Right lobe of liver (tissue), 6 donors: ENCODE measurements at places on chromosomes 6 and 20. TPM values are rescaled to one million over a fixed set of nuclear protein-coding genes. Genes with fewer than 3 reads are reported as not detected.

DNA sequence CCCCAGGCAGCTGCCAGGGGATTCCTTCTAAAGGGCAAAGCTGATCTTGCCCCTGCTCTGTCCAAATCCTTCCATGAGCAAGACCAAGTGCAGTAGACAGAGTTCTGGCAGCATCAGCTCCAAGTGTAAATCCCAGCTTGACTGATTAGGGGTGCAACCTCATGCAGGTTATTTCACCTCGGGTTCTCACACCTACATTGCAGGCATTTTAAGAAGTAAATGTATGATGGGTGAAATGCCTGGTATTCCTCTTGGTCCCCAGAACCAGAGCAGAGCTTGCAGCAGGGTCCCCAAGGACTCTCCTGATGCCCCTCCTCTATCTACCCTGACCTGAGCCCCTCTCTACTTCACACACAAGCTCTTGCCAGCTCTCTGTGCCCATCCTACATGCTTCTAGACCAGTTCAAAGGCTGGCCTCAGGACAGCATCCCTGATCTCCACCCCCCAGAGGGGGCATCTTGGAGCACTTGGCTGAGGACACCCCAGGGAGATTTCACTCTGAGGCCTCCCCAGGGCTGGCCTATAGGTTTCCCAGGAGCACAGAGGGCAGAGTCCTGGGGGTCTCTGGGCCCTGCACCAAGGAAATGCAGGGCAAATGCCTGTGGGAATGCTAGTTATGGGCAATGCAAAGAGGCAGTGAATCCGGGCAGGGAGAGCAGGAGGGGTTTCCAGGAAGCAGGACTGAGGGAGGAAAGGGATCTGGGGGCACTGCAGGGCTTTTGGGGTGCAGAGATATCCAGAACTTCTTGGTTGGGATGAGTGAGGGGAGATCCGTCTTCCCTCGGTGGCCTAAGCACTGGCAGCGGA, 1.0 kb downstream of the LZTS3 start:
- no peaks in the 10 kb centered on the region for H3K4me1 ChIP-seq
- no peak overlapping the region for H3K27ac ChIP-seq
- no peaks in the 10 kb centered on the region for H3K27me3 ChIP-seq
- H3K4me3 ChIP-seq: peak overlapping the region; percentile 93

DNA sequence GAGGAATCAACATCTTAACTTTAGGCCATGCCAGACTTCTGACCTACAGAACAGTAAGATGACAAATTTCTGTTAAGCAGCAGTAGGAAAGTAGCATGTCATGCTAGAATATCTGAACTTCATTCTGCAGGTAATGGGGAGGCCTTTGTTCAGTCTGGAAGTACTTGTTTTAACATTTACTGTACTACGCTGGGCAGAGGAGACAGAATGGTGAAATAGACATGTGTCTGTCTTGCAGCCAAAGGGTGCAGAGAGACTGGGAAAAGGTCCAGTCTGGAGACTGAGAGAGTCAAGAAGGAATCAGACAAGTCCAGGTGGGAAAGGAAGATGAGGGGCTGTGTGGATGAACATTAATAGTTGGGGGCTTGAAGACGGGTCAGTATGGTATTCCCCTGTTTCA, 17.5 kb upstream of the ZBTB2 start:
- no peaks in the 10 kb centered on the region for H3K4me1 ChIP-seq
- H3K4me3 ChIP-seq: no peak overlapping the region
- peaks cover 15% of the 10 kb centered on the region for H3K36me3 ChIP-seq
- no peak for DNase-seq
- no peak overlapping the region for H3K27ac ChIP-seq
- H3K27me3 ChIP-seq: no peaks in the 10 kb centered on the region

DNA sequence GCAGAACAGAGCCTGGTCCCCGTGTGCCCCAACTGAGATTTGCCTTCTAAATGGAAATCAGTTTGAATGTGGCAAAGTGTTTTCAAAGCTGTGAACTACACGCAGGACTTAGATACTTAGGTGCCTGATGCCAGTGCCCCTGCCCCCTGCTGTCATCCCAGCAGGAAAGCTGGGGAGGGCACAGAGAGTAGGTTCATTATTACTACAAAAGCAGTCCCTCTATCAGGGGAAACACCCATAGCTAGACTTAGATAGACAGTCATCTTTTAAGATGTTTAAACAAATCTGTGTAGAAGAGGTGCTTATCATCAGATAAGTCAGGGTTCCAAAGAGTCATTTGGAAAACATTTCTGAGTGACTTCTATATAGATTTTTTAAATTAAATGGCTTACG, 155.0 kb upstream of the SNX9 start:
- no peak for DNase-seq
- no peaks in the 10 kb centered on the region for H3K4me1 ChIP-seq
- no peaks in the 10 kb centered on the region for H3K27me3 ChIP-seq
- H3K4me3 ChIP-seq: no peak overlapping the region

DNA sequence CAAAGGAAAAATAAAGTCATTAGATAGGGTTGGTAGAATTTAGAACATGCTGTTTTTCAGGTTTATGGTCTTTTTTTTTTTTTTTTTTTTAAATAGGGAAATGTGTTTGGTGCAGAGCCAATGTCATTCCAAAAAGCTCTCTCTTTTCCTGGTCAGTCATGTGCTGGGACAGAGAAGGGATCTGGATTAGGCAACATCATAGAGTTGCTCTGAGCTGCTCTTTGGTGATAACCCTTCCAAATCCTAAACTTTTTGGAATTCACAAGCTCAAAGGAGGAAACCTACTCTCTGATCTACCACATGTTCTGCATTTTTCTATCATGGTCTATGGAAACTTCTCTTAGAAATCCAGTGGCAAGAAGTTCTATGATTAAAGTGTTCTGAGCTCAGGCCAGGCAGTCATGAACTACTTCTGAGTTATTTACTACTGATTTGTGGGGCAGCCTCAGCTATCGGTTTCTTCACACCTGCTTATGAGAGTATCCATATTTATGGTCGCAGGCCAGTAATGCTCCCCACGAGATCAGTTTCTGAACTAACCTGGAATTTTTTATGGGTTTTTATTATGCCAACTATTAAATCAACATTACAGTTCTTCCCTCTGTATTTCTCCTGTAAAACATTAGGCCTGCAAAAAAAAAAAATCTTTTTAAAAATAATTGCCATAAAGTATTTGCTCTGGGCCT, 4.8 kb downstream of the EDN1 start:
- no peak for DNase-seq
- no peaks in the 10 kb centered on the region for H3K4me1 ChIP-seq
- no peaks in the 10 kb centered on the region for H3K36me3 ChIP-seq
- no peaks in the 10 kb centered on the region for H3K27me3 ChIP-seq

GRCh38 chr6:101429270-101429669, 35.8 kb downstream of the GRIK2 start:
- no peaks in the 10 kb centered on the region for H3K27me3 ChIP-seq
- no peaks in the 10 kb centered on the region for H3K36me3 ChIP-seq
- DNase-seq: no peak
- H3K4me3 ChIP-seq: no peak overlapping the region
- no peak overlapping the region for H3K27ac ChIP-seq

DNA sequence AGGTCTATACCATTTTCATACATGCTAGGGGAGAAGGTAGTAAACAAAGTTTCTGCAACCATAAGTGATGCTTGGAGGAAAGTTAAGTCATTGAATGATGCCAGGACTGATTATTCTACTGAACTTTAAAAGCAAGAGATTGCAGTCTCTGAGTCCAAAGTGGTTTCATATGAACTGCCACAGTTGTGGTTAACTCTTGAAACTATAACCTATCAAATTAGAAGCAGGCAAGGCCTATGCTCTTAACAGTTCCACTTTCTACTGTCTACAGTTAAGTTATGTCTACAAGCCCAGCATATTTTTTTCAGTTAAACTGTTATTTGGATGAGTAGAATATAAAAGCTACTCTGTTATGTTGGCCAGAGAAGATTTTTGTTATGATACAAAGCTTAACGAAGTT, 326.5 kb upstream of the RUNX2 start:
- H3K36me3 ChIP-seq: no peaks in the 10 kb centered on the region
- H3K4me1 ChIP-seq: no peaks in the 10 kb centered on the region
- H3K27ac ChIP-seq: no peak overlapping the region
- no peak for DNase-seq

DNA sequence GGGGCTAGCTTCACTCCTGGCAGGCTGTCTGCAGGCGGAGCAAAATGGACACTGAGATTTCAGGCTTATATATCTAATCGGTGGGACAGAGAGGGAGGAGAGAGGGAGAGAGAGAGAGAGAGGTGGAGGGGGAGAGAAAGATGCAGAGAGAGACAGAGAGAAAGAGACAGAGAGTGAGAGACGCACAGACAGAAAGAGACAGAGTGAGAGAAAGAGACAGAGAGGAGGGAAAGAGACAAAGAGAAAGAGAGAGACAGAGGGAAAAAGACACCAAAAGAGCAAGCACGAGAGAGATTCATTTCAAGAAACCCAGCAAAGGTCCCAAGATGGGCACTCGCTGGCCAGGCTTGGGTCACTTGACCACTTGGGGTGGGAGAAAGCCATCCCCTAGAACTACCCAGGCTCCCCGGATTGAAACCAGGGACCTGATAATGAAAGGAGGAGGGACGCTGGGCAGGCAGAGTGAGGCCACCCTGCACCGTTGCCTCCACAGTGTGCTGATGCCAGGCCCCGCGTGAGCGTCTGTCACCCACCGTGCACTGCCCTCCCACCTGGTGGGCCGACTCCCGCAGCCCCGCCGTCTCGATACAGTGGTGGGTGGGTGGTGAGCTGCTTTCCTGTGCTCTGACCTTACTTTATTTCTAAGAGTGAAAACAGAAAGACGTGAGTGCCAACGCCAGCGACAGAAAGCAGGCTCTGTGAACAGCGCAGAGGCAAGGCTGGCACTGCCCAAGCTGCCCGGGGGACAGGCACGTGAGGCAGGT, 67.9 kb upstream of the SLCO4A1 start:
- no peaks in the 10 kb centered on the region for H3K36me3 ChIP-seq
- H3K4me1 ChIP-seq: no peaks in the 10 kb centered on the region
- no peak overlapping the region for H3K4me3 ChIP-seq
- no peak for DNase-seq
- H3K27me3 ChIP-seq: peaks cover 15% of the 10 kb centered on the region

- H3K27me3 ChIP-seq: no peaks in the 10 kb centered on the region
- peak overlapping the region; percentile 47 for H3K4me3 ChIP-seq
- H3K27ac ChIP-seq: peak overlapping the region; percentile 51
- no peak for DNase-seq
- H3K4me1 ChIP-seq: no peaks in the 10 kb centered on the region
Measured at GRCh38 chr20:49983123-49983847, 505 bp downstream of the SNAI1 start.

DNA sequence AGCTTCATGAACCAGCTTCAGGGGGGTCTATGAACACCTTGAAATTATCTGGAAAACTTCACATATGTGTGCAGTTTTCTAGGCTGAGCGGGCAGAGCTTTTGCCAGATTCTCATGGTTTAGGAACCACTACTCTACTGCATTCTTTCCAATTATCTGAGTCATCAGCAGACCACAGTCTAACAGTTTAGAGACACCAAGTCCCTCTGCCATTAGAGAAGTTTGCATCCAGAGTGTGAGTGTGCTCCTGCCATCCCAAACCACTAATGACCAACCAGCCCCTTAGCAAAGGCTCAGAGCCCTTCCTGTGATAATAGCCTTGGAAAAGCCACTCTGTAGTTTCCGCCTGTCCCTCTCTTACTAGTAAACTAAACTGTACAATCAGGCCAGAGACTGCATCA, 96.8 kb downstream of the PHACTR1 start:
- H3K27me3 ChIP-seq: no peaks in the 10 kb centered on the region
- no peaks in the 10 kb centered on the region for H3K4me1 ChIP-seq
- H3K27ac ChIP-seq: no peak overlapping the region

DNA sequence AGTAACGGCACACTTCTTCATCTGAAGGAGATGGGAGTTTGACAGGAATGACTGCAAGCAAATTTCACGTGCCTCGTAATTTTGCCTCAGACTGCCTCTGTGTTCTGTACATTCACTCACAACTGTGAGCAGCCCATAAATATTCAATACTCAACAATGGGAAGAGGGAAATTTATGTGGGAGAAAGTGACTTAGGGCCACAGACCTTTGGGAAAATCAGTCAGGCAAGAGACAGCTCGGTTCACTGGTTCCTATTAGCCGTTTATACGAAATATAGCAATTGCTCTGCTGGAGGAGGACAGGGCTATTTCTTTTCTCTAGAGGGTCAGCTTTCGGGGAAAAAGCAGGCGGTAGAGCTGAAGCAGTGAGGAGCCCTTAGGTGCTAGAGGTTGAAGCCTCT, 28.0 kb downstream of the OPN5 start:
- no peaks in the 10 kb centered on the region for H3K36me3 ChIP-seq
- H3K4me3 ChIP-seq: no peak overlapping the region
- DNase-seq: no peak

DNA sequence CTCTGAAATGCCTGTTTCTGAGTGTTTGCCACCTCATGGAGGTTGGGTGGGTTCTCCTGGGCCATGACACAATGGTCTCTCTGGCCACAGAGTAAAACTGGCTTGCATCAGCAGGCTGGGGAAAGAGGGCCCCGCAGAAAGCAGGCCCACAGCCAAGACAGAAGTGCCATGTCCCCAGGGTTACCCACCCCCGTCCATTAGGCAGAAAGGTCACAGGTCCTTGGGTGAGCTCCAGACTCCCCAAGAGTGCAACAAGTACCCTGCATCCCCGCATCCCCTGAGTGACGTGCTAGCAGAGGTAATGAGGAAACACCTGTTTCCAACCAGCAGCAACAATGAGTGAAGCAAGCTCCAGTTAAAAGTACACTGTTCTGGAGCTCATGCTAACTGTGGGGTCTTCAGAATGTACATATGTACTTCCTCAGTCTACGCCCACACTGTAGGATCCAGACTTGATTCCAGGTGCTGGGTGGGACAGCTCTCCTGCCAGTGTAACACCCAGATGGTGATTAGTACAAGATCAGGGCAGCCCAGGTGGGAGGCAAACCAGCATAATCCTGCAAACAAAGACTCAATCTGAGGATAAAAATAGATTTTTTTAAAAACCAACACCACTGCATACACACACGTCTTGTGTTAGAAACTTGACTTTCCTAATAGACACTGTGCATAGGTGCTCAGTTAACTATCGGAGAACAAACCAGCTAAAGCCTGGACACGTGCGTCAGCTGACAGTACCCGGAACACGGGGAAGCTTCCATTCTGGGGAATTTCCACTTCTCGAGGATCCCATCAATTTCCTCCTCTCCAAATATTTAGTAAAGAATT, 31.5 kb downstream of the RRBP1 start:
- no peaks in the 10 kb centered on the region for H3K27me3 ChIP-seq
- no peak overlapping the region for H3K4me3 ChIP-seq
- H3K4me1 ChIP-seq: peaks cover 67% of the 10 kb centered on the region
- H3K27ac ChIP-seq: no peak overlapping the region
- DNase-seq: peak; percentile 66
- H3K36me3 ChIP-seq: peaks cover 16% of the 10 kb centered on the region

The CD24 gene
- 22.0 TPM for total RNA-seq

The CLVS2 gene
- not detected for total RNA-seq

The RCAN2 gene
- 2.1 TPM for total RNA-seq

The OXT gene
- total RNA-seq: 41.2 TPM

The HCRTR2 gene
- total RNA-seq: not detected

The FANCE gene
- 1.1 TPM for total RNA-seq

The REM1 gene
- total RNA-seq: 0.25 TPM

The SRSF12 gene
- not detected for total RNA-seq

The AIG1 gene
- 111 TPM for total RNA-seq
